CD4-positive, alpha-beta T cell treated with Interleukin-17A for 4 hours (primary cell): ENCODE measurements at places on chromosomes 6 and 20.

DNA sequence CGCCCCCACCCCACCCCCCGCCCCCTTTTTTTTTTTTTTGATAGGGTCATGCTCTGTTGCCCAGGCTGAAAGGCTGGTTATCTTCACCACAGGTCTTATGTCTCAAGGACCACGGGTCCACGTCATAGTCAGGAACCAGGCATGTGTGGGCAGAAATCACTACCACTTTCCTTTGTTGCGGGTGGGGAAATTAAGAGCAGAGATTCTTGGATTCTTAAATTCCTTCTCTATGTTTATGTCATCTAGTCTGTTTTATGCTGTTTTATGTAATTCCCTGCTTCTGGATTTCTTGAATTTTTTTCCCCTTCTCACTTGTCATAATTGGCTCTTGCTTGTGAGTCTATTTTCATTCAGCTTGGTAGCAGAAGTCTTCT, 25.8 kb upstream of the PLCG1 start:
- DNase-seq: no peak

DNA sequence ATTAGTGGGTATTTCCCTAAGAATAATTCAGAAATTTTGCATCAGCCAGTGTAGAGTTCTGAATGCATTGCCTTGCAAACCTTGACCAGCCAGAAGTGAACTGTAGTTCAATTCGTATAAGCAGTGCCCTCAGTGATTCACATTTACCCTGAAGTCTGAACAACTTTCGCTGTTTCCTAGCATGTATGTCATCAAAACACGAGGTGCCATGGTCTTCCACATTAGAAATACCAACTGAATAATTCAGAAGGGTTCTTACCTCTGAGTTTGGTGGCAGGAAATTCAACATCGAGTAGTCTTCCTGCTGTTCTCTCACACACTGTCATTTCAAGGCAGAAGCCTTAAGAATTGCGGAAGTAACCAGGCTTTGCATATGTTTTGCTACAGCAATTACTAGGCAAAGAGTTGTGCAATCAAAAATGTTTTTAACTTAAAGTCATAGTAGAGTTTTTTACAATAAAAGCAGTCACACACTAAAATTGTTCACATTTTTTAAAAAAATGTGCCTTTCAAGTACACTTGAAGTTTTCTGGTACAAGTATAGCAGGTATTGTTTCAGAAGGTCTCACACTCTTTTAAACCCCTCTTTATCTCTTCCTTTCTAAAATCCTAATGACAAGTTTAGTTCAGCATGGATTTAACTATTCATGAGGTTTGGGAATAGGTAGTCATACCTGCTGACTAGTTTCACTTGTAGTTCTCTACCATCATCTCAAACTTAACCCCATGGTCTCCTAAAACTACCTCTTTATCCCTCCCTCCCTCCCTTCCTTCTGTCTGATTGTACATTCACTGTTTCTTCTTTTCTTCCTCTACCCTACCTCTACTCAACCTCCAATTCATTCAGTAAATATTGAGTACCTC, 118.3 kb downstream of the STXBP5 start:
- no peak for DNase-seq

GRCh38 chr6:22784601-22785410, 215.4 kb downstream of the HDGFL1 start:
- no peak for DNase-seq

- DNase-seq: no peak
These were observed 6.7 kb downstream of the ATG5 start for GRCh38 chr6:106318851-106319250.

- DNase-seq: no peak
These were observed 3.8 kb downstream of the ZNF334 start for GRCh38 chr20:46509523-46509922.

DNA sequence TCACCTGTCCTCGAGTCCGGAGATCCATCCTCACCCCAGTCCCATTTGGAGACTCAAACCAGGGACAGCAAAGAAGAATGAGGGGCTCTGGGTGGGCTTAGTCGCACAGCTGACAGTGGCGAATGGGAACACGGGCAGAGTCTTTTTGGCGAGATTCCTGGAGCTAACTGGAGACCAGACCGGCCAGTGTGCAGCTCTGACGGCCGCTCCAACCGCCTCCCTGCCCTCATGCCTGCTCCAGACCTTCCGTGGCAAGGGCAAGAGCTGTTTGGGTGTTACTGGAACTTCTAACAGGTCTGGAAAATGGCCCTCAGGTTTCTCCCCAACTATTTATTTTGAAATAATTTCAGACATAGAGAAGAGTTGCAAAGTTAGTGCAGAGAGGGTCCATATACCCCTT, 75.6 kb downstream of the IRF4 start:
- DNase-seq: no peak

DNA sequence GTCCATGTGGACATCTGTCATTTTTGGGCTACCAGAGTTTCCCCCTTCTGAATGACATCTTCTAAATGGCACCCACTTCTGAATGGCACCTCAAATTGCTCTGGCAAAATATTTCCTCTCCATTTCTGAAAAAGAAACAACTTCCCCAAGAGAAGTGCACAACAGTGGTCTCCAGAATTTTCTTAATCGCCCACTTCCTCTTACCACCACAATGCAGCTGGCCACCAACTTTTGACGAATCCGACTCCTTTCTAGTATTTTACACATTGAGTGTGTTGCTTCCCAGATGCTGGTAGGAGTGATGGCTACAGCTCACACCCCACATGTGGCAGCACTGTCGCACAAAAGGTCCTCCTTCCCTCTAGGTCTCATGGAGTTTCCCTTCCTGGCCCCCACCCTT, 216.1 kb downstream of the FOXA2 start:
- no peak for DNase-seq

- no peak for DNase-seq
These were observed 394.5 kb downstream of the PTPRT start for GRCh38 chr20:42795111-42795695.

DNA sequence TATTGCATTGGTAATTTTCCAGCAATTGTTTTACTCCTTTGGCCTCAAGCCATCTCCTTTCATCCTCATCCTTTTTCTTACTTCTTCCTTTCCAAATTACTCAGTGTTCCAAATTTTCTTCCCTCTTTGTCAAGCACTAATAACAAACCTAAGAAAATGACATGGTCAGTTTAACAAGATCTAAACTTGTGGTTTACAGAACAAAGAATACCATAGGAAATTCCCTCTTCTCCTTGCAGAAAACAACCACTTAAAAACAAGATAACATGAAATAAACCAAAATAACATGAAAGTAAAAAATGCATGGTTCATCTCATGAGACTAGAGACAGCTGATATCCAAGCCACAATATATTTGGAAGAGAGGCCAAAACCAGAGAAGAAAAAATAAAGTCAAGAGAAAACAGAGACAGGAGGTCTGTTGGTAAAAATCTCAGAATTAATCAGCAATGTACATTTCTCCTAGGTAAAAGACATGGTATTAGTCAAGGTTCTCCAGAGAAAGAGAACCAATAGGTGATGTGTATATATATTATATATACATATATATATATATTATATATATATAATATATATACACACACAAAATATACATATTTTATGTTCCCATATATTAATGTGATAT, 51.0 kb upstream of the SENP6 start:
- DNase-seq: no peak

GRCh38 chr6:21628160-21628559, 34.6 kb downstream of the SOX4 start:
- DNase-seq: no peak

DNA sequence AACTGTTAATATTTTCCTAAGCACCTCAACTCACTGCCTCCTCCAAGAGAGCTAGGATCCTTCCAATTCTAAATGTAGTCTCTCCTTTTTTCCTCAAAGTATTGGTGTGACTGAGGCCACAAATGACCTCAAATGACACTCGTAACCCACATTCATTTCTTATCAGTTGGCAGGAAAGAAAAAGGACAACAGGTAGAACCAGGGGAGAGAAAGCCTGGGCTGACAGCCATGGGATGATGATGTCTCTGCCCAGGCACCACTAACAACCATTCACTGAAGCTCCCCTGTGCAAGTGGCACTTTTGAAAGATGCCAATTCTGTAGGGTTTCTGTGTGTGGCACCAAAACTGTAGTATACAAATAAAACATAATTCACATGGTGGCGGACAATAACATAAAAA, 7.4 kb downstream of the ZBTB24 start:
- DNase-seq: no peak

GRCh38 chr6:10410207-10411050, 4.4 kb downstream of the TFAP2A start:
- no peak for DNase-seq

- DNase-seq: no peak
These were observed 17.5 kb downstream of the RIN2 start for GRCh38 chr20:19775353-19776253.

DNA sequence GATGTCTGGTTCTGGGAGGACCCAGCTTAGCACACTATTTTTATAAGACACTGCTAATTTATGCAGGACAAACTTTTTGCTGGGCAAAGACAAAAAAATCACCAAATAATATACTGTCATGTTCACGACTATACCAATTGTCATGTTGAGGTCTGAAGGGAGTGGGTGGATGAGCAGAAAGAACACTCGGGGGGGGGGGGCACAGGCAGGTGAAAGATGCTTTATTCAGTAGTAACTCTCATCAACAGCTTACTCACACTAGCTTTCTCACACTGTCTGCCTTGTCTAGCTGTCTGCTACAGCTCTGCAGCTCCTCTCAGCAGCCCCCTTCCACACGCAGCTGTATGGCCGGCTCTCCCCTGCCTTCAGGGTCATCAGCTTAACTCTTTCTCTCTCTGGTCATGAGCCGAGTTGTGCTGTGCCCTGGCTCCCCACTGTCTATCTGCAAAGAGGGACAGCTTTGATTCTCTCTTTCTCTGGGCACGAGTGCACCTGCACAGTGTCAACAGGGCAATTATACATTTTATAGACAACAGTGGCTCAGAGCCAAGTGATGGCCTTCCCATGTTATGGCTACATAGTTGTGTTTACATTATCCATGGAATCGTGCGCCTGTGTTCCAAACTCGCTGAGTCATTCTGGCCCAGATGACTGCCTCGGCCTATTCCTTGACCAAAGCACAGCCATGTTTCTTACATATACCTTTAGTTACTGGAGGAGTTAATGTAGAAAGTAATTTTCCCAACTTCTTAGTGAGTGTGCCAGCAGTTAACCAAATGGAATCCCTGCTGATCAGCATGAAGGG, 187.7 kb upstream of the PRSS16 start:
- no peak for DNase-seq

DNA sequence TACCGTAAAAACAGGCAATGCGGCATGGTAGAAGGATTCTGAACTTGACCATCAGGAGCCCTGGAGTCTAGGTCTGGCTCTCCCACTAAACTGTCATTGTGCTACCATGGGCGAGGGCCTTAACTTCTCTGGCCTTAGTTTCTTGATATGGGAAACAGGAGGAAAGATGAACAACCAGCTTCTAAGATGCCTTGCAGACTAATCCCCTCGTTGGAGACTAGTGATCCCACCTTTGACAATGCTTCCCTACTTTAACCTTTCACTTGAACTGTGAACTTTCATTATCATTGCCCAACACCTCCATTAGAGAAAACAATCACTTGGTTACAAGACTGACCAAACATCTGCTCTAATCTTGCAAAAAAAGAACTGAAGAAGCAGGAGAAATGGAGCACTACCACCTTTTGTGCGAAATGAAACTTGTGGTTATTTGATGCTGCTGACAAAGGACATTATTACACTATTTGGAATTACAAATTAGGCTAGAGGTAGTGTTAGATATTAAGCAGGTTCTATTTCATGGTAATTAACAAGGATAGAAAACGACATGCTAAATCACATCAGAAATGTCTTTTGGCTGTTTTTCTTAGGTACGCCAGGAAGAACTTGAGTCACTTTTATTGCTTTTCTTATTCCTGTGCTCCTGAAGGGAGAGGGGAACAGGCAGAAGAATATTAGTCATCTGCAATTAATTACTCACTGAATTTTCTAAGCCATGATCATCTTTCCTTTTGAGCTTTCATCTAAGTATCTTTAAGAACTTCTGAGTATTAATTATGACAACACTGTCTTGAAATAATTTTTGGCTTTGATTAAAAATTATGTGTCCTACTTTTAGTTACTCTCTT, 39.1 kb upstream of the ARHGAP18 start:
- DNase-seq: no peak

DNA sequence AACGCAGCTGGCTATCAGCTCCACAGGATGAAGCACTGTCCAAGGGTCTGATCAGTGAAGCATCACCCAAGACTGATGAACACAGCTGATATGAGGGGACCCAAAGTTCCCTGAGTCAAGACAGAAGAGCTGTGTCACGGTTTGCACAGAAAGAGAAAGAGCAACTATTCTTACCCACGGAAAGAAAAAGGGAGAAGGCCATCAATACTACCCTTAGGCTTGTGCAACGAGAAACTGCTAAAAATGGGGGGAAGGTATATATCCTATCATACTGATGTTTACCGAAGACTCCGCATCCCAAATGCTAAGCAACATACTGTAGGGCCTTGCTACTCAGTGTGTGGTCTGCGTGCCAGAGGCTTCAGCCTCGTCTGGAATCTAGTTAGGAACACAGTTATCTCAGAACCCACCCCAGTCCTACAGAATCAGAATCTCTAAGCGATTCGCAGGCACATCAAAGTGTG, 665 bp downstream of the FASTKD5 start:
- peak; percentile 14 for DNase-seq

- peak; percentile 83 for DNase-seq
These were observed 968 bp upstream of the ZMYND8 start for GRCh38 chr20:47357296-47358038.

DNA sequence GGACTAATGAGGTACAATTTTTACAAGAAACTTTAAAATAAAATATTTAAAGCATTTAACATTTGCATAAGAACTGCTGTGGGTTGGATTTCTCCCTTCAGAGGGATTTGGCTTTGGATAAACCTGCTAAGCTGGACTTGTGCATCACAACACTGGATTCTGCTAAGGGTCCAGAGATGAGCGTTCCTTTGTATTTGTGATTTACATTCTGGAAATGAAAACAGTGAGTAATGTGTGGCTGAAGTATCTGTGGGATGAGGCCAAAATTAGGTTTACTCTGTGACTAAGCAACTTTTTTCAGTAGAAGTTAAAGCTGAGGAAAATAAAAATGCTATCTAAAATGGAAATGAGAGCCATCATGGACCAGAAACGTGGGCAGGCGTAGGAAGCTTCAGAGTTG, 494.3 kb downstream of the EPM2A start:
- no peak for DNase-seq

GRCh38 chr20:61055180-61056010, 196.7 kb upstream of the CDH4 start:
- DNase-seq: no peak

GRCh38 chr6:141413196-141413595, 719.5 kb upstream of the GJE1 start:
- DNase-seq: no peak

DNA sequence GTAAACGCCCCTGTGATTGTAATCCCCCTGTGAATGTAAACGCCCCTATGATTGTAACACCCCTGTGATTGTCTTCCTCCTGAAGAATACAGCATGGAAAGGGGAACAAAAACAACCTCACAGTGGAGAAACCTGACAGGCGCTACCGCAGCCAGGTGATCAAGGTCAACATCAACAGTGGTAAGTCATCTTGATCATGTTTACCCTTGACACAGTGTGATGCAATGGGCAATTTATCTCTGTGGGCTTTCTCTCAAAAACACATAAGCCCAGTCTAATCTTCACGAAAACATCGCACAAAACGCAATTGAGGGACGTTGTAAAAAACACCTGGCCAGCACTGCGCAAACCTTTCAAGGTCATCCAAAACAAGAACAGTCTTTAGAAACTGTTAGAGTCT, 277.2 kb downstream of the PRKN start:
- DNase-seq: no peak
